T-cell (primary cell): ENCODE measurements at places on chromosomes 6 and 20.

DNA sequence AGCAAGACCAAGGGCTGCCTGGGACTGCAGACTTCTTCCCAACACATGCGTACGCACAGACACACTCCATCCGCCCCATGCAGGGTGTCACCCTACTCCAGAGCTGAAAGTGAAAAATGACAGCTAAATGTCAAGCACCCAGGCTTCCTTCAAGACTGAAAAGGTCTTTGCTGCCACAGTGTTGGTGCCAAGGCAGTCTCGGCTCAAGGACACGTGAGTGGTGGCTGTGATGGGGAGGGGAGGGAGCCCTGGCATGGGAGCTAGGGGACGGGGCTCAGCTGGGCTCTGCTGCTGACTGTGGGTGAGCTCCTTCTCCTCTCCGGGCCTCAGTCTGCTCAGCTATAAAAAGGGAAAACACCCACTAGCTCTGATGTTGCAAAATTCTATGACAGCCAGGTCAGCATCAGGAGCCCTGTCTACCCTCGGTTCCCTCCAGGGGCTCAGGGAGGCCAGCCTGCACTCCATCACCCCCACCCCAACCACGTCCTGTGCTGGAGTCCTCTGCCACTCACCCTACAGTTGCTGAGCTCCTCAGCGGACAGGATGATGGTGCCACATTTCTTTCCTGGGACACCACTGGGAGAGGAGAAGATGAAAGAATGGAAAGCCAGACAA is 47.6 kb downstream of the CPNE5 start:
- H3K36me3 ChIP-seq = no peaks in the 10 kb centered on the region
- H3K4me3 ChIP-seq = no peak overlapping the region
- no peak overlapping the region for H3K27ac ChIP-seq
- no peaks in the 10 kb centered on the region for H3K4me1 ChIP-seq
- no peak for DNase-seq

DNA sequence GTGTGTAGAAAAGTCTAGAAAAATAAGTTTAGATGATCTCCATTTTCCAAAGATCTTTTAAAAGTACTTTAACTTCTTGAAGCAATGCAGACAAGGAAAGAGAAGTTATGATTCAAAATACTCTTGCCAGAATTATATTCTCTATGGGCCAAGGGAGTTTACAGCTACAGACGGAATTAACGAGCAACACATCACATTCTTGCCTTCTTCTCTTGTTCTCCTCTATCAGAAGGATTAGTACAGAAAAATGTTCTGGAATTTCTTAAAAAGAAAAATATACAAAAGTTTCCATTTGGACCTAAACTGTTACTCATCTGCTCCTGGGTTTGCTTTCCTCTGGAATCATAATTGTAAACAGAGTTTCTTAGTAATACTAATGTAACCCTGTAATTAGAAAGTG is 284.7 kb upstream of the HSF2 start:
- no peak overlapping the region for H3K4me3 ChIP-seq
- H3K27me3 ChIP-seq = no peaks in the 10 kb centered on the region
- DNase-seq = no peak
- no peak overlapping the region for H3K27ac ChIP-seq
- no peaks in the 10 kb centered on the region for H3K36me3 ChIP-seq
- H3K4me1 ChIP-seq = no peaks in the 10 kb centered on the region

- H3K27me3 ChIP-seq = no peaks in the 10 kb centered on the region
- peaks cover 20% of the 10 kb centered on the region for H3K36me3 ChIP-seq
- H3K4me3 ChIP-seq = no peak overlapping the region
- no peak overlapping the region for H3K27ac ChIP-seq
- peaks cover 7% of the 10 kb centered on the region for H3K4me1 ChIP-seq
- peak; percentile 23 for DNase-seq
These were observed 48.5 kb downstream of the PYGB start for GRCh38 chr20:25296094-25297093.

DNA sequence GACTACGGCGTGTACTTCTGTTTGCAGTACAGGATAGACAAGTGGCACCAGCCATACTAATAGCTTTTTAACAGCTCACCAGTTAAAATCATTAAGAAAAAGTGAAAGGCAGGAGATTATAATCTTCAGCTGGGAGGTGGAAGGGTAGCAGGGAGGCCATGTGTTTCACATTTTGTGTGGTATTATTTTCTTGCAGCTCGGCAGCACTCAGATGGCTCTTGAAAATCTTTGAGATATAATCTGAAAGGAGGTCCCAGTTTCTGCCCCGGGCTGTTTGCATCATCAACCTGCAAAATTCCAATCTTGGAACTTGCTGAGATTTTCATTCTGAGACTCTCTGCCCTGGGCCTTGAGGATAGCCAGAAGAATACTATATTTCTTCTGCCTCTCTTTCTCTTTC is 87.5 kb upstream of the HDAC2 start:
- no peaks in the 10 kb centered on the region for H3K4me1 ChIP-seq
- no peaks in the 10 kb centered on the region for H3K27me3 ChIP-seq
- no peaks in the 10 kb centered on the region for H3K36me3 ChIP-seq
- no peak overlapping the region for H3K4me3 ChIP-seq

DNA sequence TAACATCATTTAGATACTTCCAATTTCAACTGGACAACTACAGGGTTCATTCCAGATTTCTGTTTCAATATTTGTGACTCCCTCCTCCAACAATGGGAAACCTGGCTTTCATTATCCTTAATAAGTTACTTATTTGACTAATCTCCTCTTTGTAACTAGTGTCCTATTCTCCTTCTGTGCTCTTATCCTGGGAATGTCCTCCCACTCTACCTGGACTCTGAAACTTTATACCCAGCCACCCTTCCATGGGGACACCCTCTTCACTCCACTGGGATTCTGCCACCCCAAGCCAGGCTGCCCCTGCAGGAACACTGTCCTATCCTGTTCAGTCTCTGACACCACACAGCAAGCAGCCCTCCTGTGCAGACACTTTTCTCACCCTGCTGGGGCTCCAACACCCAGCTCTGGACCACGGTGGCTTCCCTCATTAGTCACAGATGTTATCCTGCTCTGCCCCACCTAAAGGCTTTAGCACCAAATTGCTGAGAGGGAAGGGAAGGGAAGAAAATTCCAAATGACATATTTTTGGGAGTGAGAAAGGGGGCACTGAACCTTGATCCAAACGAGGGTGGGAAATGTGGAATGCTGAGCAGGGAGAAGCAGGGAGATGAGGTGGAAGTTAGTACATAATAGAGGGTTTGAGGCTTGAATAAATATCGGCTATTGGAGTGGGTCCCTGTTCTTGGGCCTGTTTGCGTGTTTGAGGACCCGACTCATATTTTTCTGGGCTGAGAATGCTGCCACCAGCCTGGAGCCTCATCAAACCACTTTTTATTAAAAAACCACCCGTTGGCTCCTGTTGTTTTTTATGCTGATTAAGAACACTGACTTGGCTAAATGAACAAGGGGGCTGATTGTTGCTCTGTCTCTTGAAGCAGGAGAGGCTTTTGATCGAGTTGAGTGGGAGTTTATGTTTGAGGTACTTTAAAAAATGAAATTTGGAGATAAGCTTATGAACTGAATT is 54.0 kb upstream of the AKIRIN2 start:
- no peak for DNase-seq
- no peak overlapping the region for H3K27ac ChIP-seq
- H3K27me3 ChIP-seq = no peaks in the 10 kb centered on the region
- no peak overlapping the region for H3K4me3 ChIP-seq

- H3K4me1 ChIP-seq = no peaks in the 10 kb centered on the region
- H3K27ac ChIP-seq = no peak overlapping the region
- H3K36me3 ChIP-seq = no peaks in the 10 kb centered on the region
- peaks cover 5% of the 10 kb centered on the region for H3K27me3 ChIP-seq
- H3K4me3 ChIP-seq = no peak overlapping the region
These were observed 100.6 kb downstream of the PCSK2 start for GRCh38 chr20:17327185-17328148.

DNA sequence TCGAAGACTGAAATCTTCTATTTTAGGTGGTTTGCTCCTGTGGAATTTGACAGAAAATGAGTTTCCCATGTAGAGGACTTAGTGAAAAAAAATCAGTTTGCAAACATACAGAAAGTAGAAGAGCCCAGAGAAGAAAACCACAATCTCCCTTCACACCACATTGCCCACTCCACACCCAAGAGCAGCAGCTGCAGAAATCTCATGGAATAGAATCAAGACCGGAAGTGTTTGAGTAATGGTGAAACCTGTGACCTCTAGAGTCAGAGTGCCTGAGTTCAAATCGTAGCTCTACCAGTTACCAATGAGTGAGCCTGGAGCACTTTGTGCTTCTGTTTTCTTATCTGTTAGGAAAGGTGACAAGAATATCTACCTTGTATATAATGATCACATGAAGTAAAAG is 4.6 kb downstream of the SIRPG start:
- DNase-seq = no peak
- no peaks in the 10 kb centered on the region for H3K27me3 ChIP-seq
- H3K27ac ChIP-seq = peak overlapping the region; percentile 25
- peaks cover 50% of the 10 kb centered on the region for H3K4me1 ChIP-seq

DNA sequence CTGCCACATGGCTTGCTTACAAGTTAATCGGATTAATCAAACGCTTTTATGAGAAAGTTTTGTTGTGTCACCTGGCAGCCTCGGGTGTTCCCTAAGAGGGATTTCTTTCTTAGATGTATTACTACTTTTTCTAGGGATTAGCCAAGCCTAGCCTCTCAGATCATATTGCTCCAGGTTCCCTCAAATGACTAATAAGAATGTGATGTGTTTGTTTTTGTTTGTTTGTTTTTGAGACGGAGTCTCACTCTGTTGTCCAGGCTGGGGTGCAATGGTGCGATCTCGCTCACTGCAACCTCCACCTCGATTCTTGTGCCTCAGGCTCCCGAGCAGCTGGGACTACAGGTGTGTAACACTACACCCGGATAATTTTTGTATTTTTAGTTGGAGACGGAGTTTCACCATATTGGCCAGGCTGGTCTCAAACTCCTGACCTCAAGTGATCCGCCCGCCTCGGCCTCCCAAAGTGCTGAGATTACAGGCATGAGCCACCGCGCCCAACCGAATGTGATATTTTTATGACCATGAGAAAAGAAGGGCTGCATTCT is 977 bp downstream of the HMGN4 start:
- no peaks in the 10 kb centered on the region for H3K36me3 ChIP-seq
- H3K4me1 ChIP-seq = peaks cover 48% of the 10 kb centered on the region
- H3K27ac ChIP-seq = peak overlapping the region; percentile 91
- peak overlapping the region; percentile 95 for H3K4me3 ChIP-seq
- no peak for DNase-seq

DNA sequence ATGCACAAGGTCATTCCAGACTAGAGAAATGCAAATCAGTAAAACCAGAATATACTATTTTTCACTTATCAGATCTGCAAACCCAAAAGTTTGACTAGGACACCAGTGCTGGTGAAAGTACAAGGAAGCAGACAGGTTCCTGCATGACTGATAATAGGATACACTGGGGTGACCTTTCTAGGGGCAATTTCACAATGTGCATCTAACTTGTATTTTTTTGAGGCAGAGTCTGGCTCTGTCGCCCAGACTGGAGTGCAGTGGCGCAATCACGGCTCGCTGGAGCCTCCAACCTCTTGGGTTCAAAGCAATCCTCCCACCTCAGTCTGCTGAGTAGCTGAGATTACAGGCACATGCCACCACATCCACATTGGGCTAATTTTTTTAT is 11.4 kb downstream of the COMMD7 start:
- no peak overlapping the region for H3K4me3 ChIP-seq
- DNase-seq = no peak
- H3K27me3 ChIP-seq = no peaks in the 10 kb centered on the region
- H3K27ac ChIP-seq = no peak overlapping the region
- H3K4me1 ChIP-seq = peaks cover 14% of the 10 kb centered on the region
